HTR-8/SVneo (cell line): ENCODE measurements at places on chromosomes 12 and 14.
A peak's percentile ranks its signal among the peaks of the same experiment; 100 is the strongest.

GRCh38 chr12:57893431-57894353 lies 47.2 kb upstream of the CTDSP2 start:
- DNase-seq, result peak; percentile 57

GRCh38 chr12:121013715-121014114 lies 2.6 kb downstream of the C12orf43 start:
- DNase-seq, result no peak

- DNase-seq, result no peak
These were observed 201.0 kb downstream of the GXYLT1 start for GRCh38 chr12:41943671-41944070.

DNA sequence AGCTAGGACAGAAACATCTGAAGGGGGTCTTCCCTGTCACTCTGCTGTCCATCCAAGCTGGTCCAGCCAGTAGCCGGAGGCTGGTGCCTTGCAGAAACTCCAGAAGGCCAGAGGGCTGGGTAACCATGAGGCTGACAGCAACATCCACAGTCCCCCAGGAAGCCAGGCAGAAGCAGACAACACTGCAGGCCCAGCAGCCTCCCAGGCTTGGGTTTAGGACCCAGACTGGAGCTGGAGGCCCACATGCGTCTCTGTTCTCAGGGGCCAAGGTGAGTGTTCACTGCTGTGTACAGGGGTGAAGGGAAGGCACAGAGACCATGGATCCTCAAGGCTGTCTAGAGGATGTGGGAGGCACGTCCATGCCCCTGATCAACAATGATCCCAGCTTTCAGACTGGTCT lies 136.4 kb upstream of the PRMT8 start:
- no peak for DNase-seq

DNA sequence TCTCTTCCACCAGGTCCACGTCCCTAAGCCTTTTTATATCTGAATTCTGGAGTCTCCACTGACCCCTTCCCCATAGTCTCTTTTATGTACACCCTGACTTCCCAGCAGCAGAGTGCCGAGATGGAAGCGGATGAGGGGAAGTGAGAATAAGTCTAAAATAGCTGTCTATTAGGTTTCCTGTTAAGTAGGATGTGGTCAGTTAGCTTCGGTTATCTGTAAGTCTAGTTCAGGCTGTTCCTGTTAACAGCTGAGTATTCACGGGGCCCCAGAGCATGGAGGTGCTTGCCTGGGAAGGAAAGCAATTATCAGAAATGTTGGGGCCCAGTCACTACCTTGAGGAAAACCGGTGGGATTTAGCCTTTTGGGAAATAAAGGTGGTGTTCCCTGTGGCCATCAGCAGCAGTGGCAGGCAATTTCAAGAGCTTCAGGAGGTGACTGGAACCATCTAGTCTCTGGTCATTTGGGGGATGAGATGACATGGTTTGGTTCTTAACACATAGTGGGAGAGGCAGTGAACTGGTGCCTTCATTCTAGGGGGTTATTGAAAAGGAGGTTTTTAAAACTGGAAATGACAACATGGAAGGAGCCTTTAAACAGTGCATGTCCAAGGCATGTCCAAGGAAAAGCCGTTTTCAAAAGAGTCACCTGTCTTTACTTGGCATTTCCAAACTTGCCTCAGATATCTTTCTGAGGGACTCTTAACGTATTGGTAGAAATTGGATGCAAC lies 21.8 kb downstream of the CHST11 start:
- DNase-seq, result no peak

GRCh38 chr12:105419606-105420005 lies 89.1 kb downstream of the C12orf75 start:
- no peak for DNase-seq

DNA sequence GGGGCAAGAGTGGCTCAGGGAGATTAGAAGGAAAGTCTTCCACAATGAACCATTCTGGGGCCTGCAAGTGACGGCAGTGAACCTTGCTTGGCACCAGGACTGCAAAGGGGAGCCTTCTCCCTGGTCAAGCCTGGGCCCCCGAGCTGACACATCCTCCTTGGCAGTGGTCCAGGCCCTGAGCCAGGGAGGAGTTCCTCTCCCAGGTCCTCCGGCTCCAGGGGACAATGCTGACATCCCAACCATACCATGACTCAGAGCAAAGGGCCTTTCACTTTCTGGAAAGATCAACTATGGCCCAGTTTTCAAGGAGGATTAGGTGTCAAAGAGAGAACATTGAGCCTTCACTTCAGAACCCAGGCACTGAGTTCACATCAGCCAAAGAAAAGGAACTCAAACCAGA lies 756.5 kb upstream of the TBX3 start:
- DNase-seq, result peak; percentile 59

DNA sequence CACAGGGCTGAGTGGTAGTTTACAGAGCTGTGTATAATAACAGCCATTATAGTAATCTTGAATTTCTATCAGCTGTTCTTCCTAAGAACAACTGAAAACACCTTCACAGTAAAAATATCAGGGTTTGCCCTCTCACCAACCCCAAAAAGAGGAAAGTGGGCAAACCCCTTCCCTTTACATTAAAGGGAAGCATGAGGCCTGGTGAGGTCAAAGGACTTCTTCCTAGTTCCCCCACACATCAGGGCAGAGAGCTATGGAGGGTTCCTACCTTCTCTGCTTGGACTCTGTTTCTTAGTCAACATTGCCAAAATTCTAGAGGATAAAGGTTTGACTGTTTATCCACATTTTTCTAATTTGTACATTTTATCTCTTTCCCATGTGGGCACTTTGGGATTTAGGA lies 4.4 kb upstream of the RPAP3 start:
- no peak for DNase-seq

DNA sequence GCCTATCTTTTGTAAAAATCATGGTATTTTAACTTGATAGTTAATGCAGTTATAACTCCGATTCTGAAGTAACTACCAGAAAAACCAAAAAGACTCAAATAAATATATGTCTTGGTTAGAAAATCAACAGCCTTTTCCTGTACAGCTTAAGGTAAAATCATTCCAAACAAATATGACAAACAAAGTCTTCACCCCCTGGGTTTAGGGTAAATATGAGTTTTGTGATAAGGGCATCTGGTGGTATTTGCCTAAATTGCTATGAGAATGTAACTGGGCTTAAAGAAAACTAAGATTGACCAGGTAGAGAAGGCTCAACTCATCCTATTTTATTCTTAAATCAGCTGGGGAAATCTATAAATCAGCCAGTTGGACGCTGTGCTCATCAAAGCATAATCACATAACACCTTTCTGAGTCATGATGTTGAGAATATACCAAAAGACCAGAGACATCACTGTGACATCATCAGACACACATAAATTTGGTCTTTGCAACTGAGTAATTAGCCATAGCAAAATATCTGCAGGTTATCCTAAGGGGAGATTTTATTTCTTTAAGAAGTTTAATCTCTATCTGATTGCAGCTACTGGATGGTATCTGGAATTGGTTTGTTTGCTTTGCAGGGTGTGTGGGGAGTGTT lies 133.9 kb downstream of the STXBP6 start:
- no peak for DNase-seq

GRCh38 chr12:49979016-49979586 lies 6.4 kb downstream of the AQP6 start:
- no peak for DNase-seq

DNA sequence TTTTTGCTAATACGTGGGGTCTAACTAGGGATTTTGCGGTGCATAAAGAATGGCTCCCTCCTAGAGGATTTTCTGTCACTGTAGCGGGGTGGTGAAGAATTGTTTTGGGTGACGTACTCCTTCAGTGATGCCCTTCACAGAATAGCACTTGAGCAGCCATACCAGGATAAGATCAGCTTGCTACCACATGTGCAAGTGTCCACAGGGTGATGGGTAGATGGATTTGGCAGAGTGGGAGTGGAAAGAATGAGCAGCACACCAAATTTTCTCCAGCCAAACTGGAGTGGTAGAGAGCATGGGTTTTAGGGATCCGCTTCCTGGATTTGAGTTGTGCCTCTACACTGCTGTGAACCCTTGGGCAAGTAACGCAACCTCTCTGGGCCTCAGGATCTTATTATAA lies 2.3 kb downstream of the TCP11L2 start:
- no peak for DNase-seq

- no peak for DNase-seq
These were observed 80.5 kb downstream of the MED13L start for GRCh38 chr12:116196752-116197718.

GRCh38 chr14:102249041-102249440 lies 55.9 kb downstream of the MOK start:
- peak; percentile 19 for DNase-seq

DNA sequence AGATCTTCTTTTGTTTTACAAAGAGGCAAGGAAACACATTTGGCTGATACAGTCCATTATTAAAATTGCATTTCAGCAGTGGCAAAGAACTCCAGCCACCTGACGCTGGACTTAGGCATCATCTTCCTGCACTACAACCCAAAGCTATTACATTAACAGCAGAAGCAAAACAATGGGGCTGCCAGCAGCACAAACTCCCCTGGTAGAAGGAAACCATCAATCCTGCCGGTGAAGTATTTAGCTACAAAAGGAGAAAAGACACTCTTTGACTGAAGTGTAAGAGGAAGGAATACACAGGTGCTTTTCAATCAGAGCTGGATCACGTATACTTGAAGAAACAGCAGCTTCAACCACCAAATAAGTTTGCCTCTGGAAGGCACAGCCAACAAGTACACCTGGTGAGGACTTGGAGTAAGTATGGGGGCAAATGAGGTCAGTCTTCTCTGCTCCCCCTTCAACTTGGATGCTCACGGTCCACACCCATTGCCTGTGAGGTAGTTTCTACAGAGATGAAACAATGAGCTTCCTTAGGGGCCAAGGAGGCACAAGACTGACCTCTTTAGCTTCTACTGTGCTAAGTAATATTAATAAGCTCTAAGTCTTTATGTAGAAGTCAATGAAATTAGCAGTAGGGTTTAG lies 125.9 kb upstream of the FOXN3 start:
- DNase-seq, result no peak

- DNase-seq, result no peak
These were observed 49.4 kb downstream of the DGLUCY start for GRCh38 chr14:91163316-91163715.

GRCh38 chr12:24379861-24380521 lies 430.5 kb upstream of the SOX5 start:
- no peak for DNase-seq

GRCh38 chr12:92539110-92539749 lies 163.6 kb upstream of the PLEKHG7 start:
- peak; percentile 37 for DNase-seq

DNA sequence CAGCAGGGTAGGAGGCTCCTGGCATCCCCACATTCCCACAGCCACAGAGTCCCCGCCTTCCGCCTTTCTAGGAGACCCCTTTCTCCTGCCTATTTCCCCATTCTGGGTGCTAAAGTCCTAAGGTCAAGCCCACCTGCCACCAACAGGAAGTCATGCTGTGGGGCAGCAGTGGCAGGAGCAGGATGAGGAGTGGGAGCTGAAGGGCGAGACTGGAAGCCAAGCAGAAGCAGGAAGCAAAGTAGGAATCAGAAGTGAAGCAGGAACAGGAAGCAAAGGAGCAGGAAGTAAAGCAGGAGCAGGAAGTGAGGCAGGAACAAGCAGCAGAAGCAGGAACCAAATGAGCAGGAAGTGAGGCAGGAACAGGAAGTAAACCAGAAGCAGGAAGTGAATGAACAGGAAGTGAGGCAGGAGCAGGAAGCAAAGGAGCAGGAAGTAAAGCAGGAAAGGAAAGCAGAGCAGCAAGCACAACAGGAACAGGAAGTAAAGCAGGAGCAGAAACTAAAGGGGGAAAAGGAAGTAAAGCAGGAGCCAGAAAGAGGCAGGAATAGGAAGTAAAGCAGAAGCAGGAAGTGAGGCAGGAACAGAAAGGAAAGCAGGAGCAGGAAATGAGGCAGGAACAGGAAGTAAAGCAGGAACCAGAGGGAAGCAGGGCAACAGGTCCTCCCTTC lies 38.3 kb upstream of the RIMBP2 start:
- DNase-seq, result no peak

DNA sequence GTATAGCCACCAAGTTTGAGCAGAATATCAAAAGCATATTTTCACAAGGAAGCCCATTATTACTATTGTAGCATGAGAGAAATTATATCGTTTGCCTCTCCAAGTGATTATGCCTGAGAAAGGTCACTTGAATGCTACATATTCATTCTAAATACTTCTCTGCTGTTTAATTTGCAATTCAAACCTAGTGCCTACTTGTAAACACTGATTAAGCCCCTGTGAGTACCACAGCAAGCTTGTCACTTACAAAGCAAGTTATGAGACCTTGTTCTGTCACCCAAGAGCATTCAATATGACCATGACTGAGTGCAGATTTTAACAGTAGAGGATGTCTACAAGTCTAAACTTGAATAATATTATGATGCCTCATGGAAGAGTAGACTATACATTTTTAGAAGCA lies 124.7 kb upstream of the SSTR1 start:
- DNase-seq, result no peak

DNA sequence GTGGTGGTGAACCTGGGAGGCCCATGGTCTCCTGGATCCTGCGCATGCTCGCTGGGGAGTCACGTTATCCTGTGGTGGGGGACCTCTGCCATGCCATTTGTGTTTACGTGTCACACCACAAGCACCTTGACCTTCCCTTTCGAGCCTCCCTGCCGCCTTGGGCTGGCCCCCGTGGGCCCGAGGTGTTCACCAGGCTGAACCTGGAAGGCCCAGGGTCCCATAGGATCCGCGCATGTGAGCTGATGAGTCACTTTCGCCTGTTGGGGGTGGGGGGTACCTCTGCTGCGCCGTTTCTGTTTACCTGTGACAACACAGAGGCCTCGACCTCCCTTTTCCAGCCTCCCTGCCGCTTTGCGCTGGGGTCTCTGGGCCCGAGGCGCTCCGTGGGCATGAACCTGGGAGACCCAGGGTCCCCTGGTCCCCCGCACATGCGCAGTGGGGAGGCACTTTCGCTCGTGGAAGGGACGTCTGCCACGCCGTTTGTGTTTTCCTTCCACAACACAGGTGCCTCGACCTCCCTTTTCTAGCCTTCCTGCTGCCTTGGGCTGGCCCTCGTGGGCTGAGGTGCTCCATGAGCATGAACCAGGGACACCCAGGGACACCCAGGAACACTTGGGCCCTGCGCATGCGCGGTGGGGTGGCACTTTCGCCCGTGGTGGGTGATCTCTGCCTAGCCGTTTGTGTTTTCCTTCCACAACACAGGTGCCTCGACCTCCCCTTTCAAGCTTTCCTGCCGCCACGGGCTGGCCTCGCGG lies 334.1 kb downstream of the ALG10 start:
- DNase-seq, result no peak

- DNase-seq, result no peak
These were observed 867.5 kb upstream of the TMEM132C start for GRCh38 chr12:127399451-127399850.

GRCh38 chr12:126355346-126355745 lies 1290.1 kb downstream of the AACS start:
- DNase-seq, result no peak
